ENCODE measurements at places on chromosomes 16 and 17.

DNA sequence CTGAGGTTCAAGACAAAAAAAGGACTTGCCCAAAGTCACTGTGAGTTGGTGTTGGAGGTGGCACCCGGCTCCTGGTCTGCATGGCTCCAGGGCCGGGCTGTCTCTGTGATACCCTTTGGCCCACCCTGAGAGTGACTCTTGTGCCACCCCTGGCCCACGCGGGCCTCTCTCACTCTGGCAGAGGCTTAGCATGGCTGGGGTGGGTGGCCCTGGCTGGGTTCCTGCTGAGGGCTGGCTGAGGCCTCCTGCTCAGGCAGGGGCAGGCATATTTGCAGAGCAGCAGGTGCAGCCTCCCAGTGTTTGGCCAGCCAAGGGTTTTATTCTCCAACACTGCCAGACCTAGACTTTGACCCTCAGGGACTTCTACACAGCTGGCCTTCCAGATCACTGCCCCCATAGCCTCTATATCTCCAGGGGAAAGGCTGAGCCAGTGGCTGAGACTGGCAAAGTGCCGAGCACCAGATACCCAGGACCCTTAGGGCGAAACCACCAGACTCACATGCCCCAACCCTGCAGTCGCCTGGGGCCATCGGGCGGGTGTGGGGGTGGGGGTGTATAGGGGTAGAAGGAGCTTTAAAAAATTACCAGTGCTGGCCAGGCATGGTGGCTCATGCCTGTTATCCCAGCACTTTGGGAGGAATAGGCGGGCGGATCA, 21.5 kb upstream of the ADGRG1 start:
- DNase-seq = no peak

- DNase-seq = no peak
These were observed at the start of gene RASL10B for GRCh38 chr17:35731239-35731916. Gene RASL10B (plus strand): TSS chr17:35731639. CDS start chr17:35735185, 3,546 bp downstream.

- no peak for DNase-seq
These were observed 51.2 kb downstream of the WDR45B start for GRCh38 chr17:82596837-82597672.

DNA sequence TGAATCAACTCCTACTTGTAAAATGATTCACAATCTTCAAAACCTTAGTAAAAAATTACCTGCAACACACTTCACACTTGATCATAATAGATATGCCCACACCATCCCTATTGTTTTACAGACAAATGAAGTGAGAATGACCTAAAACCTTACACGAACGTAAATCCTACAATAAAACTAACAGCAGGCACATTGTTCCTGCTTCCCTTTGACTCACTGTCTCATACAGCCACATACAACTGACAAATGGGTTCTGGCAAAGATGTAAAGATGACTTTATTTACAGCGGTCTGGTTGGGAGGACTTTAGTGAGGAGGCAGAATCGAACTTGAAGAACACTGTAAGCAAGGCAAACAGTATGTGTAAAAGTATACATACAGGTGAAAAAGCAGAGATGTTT, 188.7 kb downstream of the MYO1D start:
- DNase-seq = no peak

GRCh38 chr16:10966129-10966528, 21.8 kb downstream of the CLEC16A start:
- DNase-seq = no peak
